ENCODE measurements at places on chromosomes 11 and 22.

- no peak for DNase-seq
Observed at GRCh38 chr11:132357811-132358572, 987.6 kb downstream of the NTM start.

- no peak for DNase-seq
Observed at GRCh38 chr11:28464252-28464867, 356.2 kb downstream of the METTL15 start.

GRCh38 chr11:795634-796564 is 2.2 kb downstream of the SLC25A22 start:
- DNase-seq: peak; percentile 37

GRCh38 chr22:29932136-29932535 is 49.2 kb downstream of the MTMR3 start:
- DNase-seq: no peak

DNA sequence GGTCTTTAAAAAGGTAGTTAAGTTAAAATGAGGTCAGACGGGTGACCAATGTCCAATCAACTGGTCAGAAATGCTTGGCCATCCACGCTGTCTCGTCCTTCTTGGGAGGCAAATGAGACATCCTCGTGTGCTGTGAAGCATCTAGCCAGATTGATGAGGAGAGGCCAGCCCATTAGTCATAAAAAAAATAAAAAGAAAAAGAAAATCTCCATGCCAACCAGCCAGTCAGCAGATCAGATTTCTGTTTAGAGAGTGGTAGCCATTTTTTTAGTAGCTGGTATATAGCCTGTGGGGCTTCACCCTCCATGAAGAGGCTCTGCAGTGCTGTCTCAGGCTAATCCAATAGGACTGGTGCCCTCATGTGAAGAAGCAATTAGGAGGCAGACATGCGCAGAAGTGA is 343.1 kb upstream of the SYN3 start:
- DNase-seq: no peak

DNA sequence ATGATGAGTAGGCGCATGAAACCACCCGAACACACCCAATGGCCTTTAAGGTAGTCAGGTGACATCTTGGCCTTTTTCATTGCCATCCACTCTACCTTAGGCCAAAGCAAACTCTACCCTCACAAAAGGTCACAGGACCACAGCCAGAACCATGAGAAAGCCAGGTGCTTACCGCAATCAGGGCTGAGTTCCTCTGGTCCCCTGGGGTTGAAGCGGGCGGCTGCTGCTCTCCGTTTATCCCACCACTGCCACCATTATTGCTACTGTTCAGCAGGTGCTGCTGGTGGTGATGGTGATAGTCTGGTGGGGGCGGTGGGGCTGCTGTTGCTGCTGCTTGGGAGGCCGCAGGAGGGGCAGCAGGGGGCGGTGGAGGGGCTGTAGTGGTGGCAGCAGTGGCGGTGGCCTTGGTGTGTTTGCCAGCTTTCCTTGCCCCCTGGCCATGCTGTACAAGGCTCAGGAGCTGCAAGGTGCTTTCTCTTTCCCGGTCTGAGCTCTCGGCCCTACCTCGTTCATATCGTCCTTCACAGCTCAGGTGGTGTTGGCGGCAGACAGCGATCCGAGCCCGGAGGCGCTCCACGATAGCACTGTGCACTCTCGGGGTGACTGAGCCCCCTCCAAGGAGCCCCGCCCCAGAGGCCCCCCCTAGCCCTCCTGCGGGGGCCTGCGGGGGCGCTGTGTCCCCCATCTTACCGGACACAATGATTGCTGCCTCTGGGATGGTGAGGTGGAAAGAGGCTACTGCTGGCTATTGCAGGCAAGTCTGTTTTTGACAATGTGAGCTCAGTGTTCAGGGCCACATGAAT is 1.6 kb downstream of the MAML2 start:
- no peak for DNase-seq

GRCh38 chr11:47593934-47594855 is at the start of gene C1QTNF4:
Gene C1QTNF4, minus strand, starts transcription at chr11:47594411. Its CDS starts 3,601 bp downstream, at chr11:47590810.
- DNase-seq: no peak

DNA sequence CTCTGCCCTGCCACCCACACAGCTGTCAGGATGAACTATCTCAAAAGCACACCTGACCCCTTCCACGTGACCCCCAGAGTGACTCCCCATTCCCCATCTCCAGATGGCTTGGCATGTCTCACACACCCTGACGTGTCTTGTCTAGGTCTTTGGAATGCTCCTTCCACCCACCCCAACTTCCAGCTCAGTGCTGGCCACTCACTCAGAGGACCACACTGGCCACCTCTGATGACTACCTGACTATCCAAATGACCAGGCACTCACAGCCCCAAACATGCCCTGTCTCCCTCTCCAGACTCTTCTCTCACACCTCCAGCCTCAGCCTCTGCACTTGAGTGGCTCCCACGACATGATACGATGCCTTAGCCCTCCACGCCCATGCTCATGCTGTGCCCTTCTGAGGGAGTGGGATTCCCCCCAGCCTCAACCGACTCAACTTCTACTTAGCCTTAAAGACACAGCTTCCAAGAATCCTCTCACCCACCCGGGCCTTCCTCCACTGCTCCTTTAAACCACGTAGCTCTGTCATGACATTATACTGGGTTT is 259.4 kb downstream of the BUD13 start:
- DNase-seq: no peak

GRCh38 chr11:13040969-13041561 is 31.9 kb downstream of the RASSF10 start:
- no peak for DNase-seq

GRCh38 chr11:88523386-88524071 is 186.0 kb upstream of the CTSC start:
- DNase-seq: no peak

DNA sequence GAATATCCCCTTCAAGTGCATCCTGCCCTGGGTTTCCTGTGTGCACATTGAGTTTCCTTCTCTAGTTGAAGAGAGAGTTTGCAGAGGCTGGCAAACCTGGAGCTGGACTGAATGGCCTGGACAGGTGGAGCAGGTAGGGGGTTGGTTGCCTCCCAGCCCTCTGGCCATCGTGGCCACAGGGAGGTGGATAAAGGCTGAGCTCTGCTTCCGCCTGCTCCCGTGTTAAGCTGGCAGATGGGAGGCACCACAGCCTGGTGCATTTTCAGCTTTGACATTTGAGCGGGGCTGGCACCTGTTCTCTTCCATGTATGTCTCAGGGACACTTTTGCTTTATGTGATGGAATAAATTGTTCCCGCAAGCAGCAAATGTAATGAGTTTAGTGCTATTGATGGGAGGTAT is 11.1 kb downstream of the MICAL2 start:
- DNase-seq: no peak

- DNase-seq: no peak
Observed at GRCh38 chr11:10314199-10315072, 9.6 kb downstream of the ADM start.

DNA sequence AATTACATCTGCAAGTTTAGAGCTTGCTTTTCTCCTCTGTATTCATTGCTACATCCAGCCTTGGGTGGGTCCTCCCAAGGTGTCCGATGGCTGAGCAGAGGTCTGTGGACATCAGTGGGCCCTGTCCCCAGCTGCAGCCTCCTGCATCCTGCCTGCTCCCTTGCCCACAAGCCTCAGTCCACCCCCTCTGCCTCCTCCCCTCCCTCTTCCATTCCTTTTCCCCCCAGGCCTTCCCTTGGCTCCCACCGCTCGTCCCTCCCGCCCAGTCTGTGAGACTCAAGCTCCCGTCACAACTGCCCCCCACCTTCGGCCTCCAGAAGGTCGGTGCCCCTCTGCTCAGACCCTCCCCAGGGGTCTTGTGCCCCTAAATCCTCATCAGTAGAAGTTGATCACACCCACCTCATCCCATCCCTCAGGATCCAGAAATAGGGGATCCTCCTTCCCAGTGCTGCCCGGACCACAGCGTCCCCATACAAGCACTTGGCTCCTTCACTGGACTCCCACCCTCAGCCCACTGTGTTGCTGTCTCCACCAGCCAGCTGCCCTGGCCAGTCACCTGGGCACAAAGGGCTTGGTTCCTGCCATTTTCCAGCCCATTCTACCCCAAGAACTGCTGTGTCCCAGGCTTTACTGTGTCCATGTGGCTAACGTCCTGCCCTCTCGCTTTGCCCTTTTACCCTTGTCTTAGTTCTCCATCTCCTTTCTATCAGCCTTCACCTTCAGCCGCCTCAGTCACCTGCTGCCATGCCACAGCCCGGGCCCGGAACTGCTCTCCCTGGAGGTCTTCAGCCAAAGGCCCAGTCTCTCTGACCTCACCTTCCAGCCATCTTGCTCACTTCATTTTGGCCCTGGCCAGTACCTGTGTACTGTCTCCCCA is 2.2 kb upstream of the OMP start:
- DNase-seq: no peak

GRCh38 chr11:1478544-1478943 is 8.0 kb downstream of the MOB2 start:
- DNase-seq: no peak

- no peak for DNase-seq
Observed at GRCh38 chr11:47550288-47551047, 2.5 kb downstream of the CELF1 start.

GRCh38 chr11:64220798-64221197 is 5.2 kb downstream of the TRPT1 start:
- no peak for DNase-seq

- no peak for DNase-seq
Observed at GRCh38 chr22:42966497-42966896, 48.5 kb downstream of the PACSIN2 start.

GRCh38 chr11:126216526-126217305 is 5.1 kb downstream of the FAM118B start:
- DNase-seq: no peak

DNA sequence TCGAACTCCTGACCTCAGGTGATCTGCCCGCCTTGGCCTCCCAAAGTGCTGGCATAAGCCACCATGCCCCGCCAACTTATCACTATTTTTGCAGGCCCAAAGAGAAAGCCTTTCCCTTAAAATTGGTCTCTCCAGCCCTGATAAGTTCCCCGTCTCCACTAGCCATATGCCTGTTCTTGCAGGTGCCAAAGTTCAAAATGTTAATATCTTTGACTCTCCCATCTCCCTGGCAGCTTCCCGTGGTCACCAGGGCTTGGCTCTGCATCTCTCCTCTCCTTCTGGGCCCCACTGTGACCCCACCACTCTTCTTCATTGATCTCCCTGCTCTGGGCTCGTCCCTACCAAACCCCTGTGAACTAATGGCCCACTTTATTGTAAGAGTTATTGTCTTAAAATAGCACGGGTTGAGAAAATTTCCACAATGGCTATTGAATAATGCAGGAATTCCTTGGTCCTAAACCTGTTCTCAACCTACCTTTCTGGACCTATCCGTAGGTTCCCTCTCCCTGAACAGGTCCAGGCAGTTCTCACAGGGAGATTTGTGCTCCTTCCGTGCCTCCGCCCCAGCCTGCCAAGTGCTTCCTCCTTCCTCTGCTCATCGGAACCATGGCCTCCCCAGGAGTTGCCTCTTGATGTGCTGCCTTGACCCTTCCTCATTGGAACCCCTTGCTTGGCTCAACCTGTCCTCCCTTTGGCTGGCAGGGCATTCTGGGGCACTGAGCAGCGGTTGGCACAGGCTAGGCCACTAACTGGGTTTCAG is 147.5 kb downstream of the DSCAML1 start:
- no peak for DNase-seq

- DNase-seq: no peak
Observed at GRCh38 chr11:70324376-70325115, 54.1 kb downstream of the PPFIA1 start.

DNA sequence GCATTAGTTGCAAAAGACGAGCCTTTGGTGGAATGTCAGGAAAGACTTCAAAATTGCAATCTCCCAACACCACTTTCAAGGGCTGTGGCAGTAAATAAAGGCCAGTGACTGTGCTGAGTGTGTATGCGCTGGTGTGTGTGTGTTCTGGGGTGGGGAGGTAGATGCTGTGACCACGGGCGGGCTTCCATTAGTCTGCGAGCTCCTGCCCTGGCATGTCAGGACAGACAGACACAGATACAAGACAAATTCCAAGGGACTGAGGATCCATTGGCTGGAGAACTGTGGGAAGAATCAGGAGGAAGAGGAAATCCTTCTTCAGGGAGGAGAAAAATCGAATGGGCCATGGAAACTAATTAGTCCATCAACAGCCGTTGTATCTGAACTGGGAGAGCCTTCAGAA is 83.6 kb downstream of the FEZ1 start:
- DNase-seq: no peak

- no peak for DNase-seq
Observed at GRCh38 chr11:95364324-95365295, 133.6 kb upstream of the SESN3 start.

DNA sequence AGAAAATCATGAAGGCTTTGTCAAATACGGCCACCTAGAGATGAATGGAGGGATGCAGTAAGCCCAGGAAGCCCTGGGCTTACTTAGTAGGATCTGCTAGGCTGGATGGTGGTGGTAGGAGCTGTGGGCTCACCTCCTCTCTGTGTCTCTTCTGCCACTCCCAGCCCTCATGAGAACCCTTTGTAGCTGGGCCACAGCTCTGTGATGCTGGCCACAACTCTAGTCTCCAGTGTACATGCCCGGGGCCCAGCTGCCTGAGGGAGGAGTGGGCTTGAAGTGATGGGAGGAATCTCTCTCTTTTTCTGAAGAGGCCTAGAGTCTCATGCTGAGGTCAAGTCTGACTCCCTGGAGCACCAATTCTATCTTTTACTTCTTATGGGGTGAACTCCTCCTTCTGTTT is 32.4 kb upstream of the SYT13 start:
- DNase-seq: no peak

DNA sequence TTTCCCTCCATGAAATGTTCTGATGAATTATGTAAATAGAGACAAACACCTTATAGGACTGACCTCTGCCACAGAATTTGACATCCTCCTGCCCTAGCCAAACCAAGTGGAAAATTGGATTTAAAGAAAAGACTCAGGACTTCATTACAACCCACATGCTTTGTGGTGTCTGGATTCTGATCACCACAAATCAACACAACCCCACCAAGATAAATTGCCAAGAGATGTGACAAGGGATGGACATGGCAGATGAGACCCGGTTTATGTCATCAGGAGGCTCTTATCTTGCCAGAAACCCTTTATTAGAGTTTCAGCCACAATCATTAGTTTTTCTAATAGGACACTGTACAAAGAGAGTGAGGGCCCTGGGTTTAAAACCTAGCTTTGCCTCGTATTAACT is 57.9 kb upstream of the SLC6A5 start:
- no peak for DNase-seq

DNA sequence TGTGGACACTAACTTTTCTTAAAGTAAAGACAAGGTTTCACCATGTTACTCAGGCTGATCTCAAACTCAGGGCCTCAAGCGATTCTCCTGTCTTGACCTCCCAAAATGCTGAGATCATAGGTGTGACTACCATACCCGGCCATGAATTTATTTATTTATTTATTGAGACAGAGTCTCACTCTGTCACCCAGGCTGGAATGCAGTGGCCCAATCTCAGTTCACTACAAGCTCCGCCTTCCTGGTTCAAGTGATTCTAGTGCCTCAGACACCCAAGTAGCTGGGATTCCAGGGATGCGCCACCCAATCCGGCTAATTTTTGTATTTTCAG is 29.7 kb upstream of the PCF11 start:
- no peak for DNase-seq
